ENCODE measurements at places on chromosomes 13 and 19.

DNA sequence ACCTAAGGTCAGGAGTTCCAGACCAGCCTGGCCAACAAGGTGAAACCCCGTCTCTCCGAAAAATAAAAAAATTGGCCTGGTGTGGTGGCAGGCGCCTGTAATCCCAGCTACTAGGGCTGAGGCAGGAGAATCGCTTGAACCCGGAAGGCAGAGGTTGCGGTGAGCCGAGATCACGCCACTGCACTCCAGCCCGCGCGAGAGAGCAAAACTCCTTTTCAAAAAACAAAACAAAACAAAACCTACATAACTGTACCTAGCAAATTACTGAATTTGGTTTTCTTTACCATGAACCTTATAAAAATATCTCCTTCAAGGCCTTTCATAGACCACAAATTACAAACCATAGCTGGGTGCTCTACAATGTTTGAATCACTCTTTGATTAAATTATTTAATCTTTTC lies 760 bp downstream of the ZNF91 start:
- DNase-seq = no peak

- no peak for DNase-seq
Measured at GRCh38 chr19:45075301-45076028, 813 bp downstream of the ZNF296 start.

- no peak for DNase-seq
Measured at GRCh38 chr13:73169971-73170370, 111.2 kb downstream of the KLF5 start.

DNA sequence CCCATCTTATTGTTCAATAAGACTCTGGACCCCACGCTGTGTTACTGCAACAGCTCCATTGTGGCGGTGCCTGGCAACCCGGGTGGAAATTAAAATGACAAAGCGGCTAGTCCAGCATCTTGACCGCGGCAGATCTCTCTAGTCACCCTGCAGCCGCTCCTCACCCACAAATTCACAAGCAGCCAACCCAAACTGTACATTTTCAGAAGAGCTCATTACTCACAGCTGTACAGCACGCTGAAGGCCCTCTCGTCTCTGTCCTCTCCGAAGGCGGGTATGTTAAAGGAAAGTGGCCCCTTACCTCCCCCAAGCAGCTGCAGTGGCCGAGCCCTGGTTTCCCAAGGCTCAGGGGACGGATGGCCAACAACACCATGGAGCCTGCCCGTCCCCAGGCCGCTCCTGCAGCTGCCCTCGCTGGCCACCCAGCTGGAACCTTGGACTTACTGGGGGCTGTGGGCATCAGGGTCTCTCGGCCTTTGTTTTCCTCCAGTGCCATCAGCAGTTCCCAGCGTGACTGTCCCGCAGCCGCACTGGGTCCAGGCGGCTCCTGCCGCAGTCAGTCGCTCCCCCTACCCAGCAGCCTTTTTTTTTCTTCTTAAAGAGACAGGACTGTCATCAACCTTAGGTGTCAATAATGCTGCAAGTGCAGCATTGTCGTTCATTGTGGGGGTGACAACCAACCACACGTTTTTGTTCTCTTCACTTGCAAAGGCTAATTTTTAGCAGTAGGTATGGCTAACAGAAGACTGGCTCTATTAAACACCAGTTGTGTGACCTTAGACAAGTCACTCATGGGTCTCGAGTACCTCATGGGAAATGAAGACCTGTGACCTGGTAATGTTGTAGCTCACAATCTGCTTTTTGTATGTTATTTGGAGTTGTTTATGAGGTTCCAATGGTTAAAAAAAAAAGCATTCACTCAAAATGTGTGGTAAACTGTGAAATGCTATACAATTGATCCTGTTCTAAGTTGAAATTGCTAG lies at the start of gene SACS:
Gene SACS, minus strand, starts transcription at position 532 of the 983 bp plus-strand sequence. CDS start 22,463 bp downstream, outside the sequence.
- no peak for DNase-seq

DNA sequence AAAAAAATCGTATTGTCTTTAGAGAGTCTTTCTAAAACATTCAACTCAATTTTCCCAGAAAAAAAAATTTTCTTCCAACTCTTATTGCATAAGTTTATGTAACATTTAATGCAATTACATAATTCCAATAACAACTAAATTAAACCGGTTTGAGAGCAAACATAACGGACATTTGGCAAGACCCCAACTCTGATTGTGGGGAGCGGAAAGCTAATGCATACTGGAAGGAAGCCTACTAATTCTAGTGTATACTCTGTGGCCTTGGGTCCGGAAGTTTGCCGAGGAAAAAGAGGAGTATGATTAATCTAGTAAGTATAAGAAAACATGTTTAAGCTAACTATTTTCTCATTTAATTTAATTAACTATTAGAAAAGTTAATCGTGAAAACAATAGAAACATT lies 21.3 kb upstream of the MIR17HG start:
- no peak for DNase-seq

DNA sequence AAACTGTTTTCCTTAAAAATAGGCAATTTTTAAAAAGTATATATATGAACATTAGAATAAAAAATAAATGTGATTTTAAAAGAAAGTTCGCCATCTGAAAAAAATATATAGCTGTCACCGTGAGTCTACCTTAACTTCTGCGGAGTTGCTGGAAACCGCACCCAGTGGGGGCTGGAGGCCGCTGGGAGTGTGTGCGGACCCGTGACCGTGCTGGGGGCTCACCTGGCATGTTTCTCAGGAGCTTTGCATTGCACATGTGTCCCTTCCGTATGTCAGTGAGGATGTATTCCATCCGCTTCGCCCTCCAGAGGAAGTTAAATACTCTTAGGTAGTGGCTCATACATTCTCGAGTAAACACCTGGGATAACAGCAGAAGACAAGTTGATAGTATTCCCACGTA lies 71.7 kb downstream of the TUBGCP3 start:
- no peak for DNase-seq

DNA sequence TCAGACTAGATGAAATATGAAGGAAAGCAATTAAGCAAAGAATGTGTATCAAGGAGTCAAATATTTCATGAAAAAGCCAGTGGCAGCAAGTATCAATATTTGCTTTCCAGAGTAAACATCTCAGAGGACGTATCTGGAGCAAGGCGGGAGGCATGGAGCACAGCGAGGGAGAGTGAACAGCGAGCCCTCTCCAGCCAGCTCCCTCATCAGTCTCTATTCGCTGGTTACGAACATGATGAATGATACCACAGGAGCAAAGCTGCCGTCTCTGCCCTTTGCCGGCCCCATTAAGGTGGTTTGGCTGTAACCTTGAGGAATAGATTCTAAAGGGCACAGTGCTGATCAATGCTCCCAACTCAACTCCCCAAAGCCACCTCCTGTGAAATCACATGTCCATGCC lies 95.8 kb downstream of the CCNA1 start:
- no peak for DNase-seq

DNA sequence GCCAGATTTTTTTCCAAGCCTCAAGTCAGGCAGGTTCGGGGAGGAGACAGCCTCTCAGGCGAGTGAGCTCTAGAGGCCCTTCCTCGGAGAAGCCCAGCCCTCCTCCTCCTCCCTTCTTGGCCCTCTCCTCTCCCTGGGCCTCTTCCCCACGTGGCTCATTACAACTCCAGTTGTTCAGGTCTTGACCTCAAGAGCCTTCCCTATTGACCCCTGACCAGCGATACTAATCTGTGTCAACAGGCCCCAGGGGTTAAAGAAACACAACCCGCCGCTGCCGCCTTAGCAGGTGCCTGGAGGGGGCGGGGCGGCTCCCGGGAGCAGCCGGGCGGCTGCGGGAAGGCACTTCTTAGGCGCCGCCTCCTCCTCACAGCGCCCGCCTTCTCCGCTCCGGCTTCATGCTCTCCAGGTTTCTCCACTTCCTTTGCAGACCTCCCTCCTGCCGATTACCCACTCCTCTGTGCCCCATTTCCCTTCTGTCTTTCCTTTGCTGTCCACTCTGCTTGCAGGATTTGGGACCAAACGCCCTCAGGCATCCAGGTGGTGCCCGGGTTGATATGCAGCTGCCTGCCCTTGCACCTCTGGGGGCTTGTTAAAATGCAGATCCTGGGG lies 51.0 kb downstream of the LYL1 start:
- DNase-seq = no peak

DNA sequence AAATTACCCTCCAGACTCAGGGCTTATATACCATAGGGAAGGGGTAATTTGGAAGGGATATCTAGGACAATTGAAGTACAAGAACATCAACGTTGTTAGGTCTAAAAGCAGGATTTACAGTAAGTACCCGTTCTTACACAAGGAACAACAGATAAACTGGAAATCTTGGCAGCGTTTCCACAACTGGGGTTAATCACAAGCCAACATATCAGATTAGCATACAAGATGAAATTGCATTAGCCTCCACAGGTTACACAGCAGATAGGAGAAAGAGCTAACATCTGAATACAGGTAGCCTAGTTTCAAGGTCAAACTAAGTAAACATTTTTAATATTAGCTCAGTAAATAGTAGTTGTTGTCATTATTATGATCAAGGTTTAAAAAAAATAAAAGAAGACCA lies 1214.0 kb upstream of the PCDH20 start:
- no peak for DNase-seq

GRCh38 chr13:113448885-113449692 lies 4.2 kb downstream of the ADPRHL1 start:
- DNase-seq = no peak

- DNase-seq = no peak
Measured at GRCh38 chr13:109747524-109747923, 38.9 kb downstream of the IRS2 start.
